ENCODE measurements at places on chromosomes 2 and 18.
A peak's percentile ranks its signal among the peaks of the same experiment; 100 is the strongest.

DNA sequence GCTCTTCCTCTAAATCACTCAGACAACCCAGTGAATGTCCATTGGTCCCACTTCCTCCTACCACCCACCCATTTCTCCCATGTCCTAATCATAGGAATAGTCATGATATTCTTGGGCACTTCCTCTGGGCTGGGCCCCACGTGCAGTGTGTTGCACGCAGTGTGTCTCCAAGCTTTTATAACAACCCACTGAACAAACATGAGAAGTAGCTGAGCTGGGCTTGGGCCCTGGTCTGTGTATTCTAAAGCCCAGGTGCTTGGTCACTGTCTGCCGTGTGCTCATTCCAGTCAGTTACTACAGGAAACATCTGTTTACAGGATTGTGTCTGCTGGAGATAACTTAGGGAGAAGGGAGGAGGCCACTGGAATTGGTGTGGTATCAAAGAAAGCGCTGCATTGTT, 64.2 kb upstream of the THOC1 start:
- DNase-seq, result no peak

DNA sequence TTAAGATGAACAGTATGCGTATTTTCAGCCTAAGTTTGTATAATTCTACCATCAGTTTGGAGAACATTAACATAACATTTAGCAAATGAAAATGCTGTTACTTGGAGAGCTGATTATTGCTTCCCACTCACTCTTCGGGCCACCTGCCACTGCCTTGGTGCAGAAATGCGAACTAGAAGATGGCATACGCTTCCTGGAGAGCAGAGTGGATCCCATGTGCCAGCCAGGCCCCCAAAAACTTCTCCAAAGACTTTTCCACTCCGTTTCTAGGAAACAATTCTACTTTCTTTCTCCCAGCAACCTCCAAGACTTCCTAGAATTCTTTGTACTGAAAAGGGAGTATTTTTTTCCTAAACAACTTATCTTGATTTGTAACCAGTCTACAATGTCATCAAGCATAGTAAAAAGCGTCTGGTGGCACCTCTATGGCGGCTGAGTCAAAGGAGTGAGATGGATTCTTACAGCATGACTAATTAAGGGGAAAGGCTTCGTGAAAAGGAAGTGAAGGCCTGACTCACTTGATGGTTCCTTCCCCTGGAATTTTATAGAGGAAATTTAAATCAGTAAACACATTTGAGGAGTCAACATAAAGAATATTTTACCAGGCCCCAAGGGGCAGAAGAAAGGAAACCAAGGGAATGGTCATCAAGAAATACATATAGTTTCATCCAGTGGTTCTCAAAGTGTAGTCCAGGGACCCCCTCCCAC, 36.6 kb downstream of the FEZ2 start:
- no peak for DNase-seq

DNA sequence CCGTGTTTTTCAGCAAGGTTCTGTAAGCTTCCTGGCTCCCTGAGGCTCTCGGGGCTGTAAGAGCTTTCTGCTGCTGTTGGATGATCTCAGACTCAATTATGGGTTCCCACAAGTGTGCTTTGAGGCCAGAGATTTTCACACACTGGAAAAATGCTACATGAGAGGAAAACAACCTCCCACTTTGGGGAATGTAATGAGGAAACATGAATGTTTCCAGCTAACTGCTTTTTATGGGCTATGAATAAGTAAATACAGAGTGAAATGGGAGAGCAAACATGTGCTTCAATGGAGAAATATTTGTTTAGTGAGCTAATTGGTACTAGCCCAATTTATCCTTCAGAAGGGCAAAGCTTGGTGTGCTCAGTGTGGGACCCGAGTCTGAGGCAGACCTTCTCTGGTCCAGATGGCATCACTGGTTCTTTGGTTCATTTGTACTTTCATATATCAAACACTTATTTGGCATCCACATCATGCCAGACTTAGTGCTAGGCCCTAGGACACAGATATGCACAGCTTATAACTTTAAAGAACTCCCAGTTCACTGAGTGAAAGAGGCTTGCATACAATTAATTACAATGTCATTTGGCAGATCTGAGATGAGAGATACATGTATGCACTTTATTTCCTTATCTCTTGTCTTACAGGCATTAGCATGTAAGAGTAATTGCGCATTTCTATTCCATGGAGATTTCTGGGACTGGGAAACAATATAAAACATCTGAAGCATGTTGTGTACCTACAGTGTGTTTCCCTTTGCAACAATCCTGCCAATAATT, 248.8 kb downstream of the RDH14 start:
- no peak for DNase-seq

DNA sequence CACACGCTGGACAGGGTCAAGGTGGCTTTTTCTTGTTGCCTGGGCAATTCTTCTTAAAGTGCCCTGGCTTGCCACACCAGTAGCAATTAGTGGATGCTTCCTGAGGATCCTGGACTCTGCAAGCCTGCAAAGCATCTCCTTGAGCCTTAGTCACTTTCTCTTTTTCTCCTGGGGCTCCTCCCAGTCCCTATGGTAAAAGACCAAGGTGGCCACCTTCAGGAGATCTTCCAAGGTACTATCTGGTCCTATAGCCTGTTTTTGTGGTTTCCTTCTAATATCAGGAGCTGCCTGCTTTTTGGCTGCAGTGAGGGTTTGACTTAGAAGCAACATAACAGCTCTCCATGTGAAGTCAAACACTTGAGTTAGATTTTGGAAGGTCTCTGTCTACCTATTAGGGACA, 33.3 kb upstream of the GMCL1 start:
- no peak for DNase-seq

GRCh38 chr18:46148810-46149209, 44.6 kb downstream of the HAUS1 start:
- peak; percentile 73 for DNase-seq

DNA sequence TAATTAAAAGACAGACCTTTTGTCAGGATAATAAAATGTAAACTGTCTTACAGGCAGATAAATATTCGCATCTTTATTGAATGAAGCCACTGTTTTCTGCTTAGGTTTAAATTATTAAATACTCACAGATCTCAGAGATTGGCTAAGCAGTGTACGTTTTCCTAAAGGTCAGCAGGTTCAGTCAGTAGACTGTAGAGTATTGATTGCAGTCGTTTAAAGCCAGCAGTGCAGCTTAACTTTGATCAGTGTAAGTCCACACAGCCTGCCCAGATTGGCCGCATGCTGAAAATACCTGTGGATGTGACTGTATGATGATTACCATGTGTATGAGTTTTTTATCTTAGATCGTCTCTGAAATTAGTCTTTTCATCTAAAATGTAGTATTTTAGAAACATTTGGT, 42.3 kb downstream of the ATP9B start:
- no peak for DNase-seq

DNA sequence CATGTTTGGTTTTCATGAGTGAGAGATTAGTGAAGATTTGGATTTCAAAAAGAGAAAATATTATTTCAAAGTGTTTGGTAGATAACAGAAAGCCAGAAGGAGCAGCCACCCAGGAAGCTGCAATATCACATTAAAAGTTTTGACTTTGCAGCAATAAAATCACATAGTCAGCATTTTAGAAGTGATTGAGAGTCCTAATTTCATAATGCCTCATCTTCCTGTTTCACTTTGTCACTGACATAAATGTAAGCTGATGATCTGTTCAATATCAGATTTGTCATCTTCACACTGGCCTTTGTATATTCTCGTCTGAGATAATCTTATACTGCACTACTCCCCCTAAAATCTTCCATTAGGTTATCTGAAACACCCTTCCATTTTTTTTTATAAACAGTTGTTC, 690.5 kb downstream of the ADCYAP1 start:
- no peak for DNase-seq

DNA sequence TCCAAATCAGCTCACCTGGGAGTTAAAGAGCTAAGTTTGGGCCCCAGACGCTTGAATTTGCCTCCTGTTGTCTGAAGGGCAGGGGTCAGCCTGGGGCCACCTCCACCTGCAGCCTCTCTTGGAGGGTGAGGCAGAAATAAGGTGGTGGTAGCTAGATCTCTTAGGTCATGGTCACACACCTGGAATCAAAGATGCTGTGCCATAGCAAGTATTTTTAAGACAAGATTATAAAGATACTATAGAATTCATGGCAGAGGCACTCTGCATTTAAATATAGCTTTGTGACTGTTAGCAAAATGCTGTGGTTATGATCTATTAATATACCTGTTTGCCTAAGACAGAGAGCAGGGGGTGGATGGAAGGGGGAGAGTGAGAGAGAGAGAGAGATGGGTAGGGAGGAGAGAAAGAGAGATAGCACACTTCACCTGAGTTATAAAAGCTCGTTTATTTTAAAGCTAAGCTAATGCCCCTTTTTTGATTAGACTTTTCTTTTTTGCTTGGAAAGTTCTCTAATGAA, 242.7 kb downstream of the TMEM182 start:
- DNase-seq, result no peak

DNA sequence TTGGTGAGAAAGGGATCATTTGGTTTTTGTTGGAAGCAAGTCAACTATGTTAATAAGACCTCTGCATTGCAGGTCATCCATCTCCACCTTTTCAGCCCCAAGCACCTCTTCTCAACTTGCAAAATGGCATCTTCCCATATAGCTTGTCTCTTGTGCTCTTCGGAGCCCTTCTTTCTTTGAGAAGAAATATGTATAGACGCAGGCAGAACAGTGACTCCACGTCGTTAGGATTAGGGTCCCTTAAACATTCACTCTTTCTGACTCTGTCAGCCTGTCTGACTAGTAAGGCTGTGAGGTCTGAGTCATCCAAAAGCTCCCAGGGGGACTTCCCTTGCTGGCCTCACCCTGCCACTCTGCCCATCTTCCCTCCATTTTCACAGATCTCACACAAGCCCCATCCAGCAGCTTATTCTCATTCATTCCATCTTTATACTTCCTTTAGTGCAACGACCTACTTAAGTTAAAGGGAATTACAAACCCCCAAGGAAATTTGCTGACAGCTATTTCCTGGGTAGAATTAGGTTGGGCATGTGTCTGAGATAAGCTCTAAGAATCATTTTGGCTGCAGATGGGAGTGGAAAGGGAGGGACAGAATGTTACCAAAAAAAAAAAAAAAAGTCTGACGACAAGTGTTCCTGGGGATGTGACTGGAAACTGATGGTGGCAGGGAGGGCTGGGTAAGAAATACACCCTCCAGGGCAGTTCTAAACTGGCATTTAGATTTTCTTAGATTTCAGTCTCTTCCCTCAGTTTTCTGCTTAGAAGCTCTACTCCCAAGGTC, 37.7 kb upstream of the MEX3C start:
- peak; percentile 29 for DNase-seq

DNA sequence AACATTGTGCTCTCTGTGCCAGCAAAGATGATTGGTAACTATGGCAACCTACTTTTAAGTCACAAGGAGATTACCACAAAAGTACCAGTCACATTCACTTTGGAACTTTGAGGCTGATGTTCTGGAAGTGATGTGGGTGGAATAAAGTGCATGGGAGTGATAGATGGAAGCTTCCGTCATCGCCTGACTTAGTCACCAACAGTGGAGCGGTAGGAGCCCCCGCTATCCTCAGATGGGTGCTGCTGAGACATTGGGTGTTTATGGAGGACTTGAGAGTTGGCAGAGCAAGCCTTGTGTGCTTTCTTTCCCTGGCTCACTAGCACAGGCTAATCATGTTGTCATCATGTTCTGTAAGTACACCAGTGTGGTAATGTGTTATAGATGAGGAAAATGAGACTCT, 4.6 kb downstream of the PPP1R7 start:
- no peak for DNase-seq

- no peak for DNase-seq
Observed at GRCh38 chr2:236641051-236641726, 71.6 kb downstream of the ACKR3 start.

- no peak for DNase-seq
Observed at GRCh38 chr2:27024188-27024587, 8.6 kb upstream of the TMEM214 start.

- DNase-seq, result no peak
Observed at GRCh38 chr2:66201242-66201641, 233.7 kb upstream of the MEIS1 start.

GRCh38 chr2:159936471-159936870, 125.9 kb downstream of the PLA2R1 start:
- DNase-seq, result no peak

- no peak for DNase-seq
Observed at GRCh38 chr18:79687806-79688205, 8.2 kb downstream of the CTDP1 start.

DNA sequence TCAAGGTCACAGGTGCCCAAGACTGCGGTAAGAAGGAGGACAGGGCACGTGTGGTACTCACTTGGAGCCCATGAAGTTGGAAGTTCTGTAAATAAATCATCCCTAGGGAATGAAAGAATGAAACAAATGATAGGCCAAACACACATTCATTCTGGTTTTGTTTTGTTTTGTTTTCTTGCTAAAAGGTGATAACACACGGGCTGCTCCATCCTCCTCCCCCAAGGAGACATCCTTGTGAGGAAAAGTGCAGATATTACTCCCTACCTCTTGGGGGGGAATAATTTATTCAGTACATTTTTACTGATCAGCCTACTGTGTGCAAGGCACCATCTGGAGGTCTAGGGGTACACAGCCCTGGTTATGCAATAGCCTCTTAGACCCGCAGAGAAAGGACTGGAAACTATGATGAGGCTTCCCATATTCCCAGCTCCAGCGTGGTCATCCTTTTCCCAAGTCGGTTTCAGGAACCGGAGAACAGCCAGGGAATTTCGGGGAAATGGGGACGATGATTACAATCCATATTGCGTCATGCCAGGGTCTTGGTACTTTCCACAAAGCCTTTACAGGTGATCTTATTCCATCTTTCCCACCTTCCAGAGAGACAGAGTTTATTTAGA, 6.3 kb downstream of the RAX start:
- no peak for DNase-seq

DNA sequence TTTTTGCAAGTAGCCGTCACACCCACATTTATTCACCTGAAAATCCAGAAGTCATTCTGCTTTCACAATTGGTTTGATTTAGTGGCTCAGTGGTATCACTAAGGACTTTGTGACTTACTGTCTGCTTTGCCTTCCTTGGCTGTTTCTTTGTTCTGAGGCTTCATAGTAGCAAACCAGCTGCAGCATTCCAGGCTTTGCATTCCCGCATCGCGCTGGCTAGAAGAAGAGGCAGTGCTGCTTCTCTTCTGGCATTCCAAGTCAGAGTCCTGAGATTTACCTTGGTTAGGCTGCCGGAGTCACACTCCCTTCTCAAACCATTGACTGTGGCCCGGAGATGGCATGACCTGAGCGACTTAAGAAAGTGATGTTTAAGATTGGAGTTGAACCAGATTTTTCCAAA, 35.1 kb downstream of the MYO1B start:
- DNase-seq, result no peak

GRCh38 chr2:191869781-191870180, 22.9 kb upstream of the CAVIN2 start:
- DNase-seq, result no peak

DNA sequence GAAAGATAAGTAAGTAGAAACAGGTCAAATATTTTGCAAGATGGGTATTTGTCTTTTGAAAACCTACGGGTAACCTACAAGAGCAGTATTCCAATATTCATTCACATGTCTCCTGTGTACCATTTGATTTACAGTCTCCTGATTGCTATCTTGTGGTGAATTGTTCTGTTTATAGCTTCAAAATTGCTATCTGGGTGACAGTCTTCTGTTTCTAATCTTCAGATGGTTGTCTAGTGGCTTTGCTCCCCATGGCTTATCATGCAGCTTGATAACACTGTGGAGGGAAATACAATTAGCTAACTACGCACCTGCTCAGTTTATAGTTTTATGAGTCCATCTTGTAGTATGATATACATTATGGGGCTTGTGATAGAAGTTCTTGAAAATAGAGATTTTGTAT, 816.8 kb downstream of the CPS1 start:
- DNase-seq, result no peak

GRCh38 chr2:8472545-8473323, 209.1 kb upstream of the ID2 start:
- DNase-seq, result no peak

- DNase-seq, result peak; percentile 71
Observed at GRCh38 chr2:130798472-130799218, 38.1 kb upstream of the ARHGEF4 start.

- no peak for DNase-seq
Observed at GRCh38 chr2:208266936-208267335, 881 bp downstream of the PIKFYVE start.
